Forelimb muscle (tissue), 1 donor: ENCODE measurements at places on chromosomes 7 and 10. TPM values are rescaled to one million over a fixed set of nuclear protein-coding genes. Genes with fewer than 3 reads are reported as not detected.

DNA sequence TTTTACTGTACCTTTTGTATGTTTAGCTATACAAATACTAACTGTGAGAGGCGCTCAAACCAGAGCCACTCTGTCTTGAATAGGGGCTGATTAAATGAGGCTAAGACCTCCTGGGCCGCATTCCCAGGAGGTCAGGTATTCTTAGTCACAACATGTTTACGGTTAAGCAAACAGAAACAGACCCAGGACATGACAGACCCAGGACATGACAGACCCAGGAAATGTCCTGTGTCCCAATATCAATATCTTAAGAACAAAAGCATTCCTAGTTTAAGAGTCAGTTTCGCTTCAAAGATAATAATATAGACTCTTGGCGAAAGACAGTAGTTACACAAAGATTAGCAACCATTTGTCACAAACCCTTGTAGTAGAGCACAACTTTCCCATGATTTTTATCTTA, 304.5 kb downstream of the CCSER2 start:
- no peak for DNase-seq

DNA sequence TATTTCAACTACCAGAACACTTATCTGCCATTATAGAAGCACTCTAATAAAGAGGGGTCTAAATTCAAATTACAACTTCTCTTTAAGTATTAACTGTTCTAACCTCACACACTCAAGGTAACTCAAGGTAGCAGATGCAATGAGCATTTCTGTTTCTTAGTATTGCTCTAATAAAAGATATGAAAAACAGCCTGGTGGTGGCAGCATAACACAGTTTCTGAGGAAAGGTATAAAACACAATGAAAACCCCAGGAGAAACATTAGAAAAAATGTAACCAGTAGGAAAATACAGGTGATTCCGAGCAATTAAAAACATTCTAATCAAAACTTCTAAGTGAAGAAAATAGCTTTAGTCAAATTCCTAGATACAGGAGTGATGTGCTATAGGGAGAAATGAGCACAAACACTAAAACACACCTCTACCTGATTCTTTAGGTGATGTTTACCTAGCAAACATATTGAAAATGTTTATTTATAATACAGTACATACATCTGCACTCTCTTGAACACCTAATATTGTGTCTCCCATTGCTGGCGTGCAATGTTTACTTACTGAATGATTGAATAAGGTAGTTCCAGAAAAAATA, 3.5 kb downstream of the MKRN1 start:
- no peak for DNase-seq

Gene FBXL13
- polyA plus RNA-seq: 0.78 TPM

GRCh38 chr10:132381741-132382140, 15.3 kb upstream of the PWWP2B start:
- DNase-seq: no peak

Gene MYOZ1
- polyA plus RNA-seq: 711 TPM

DNA sequence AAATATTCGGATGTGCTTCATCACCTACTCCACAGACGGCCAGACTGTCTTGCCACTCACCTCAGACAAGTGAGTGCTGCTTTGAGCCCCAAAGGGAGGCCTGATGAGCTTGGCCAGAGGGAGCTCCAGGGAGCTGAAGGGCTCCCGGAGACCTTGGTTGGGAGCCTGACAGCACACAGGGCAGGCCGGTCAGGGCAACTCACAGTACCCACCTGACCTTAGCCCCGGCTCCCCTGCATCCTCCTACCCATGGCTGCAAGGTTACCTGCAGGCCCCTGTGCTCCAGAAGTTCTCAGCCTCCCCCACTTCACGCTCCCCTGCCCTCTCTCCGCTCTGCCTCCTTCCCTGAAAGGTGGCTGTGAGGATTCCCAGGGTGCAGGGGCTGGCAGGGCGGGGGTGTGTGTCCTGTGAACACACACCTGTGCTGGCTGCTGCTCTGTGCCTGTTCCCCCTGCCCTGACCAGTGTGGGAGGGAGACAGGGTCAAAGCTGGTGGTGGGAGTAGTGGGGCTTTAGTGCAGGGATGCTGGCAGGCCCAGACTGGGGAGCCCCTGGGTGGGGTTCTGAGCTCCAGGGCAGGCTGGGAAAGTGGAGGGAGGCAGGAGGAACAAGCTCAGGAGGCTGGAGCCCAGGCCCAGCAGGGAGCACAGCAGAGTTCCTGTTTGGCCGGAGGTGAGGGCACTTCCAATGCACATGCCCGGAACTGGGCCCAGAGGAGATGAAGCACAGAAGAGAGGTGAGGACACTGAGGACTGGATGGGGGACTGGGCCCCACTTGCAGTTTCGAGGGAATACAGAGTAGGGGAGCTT, 7.2 kb downstream of the ANTXRL start:
- DNase-seq: no peak

GRCh38 chr10:97182288-97182990, 3.3 kb downstream of the SLIT1 start:
- DNase-seq: no peak

GRCh38 chr10:133391761-133392518, 2.0 kb upstream of the MTG1 start:
- DNase-seq: no peak

- no peak for DNase-seq
These were observed 74.4 kb upstream of the PAX2 start for GRCh38 chr10:100670828-100671479.

DNA sequence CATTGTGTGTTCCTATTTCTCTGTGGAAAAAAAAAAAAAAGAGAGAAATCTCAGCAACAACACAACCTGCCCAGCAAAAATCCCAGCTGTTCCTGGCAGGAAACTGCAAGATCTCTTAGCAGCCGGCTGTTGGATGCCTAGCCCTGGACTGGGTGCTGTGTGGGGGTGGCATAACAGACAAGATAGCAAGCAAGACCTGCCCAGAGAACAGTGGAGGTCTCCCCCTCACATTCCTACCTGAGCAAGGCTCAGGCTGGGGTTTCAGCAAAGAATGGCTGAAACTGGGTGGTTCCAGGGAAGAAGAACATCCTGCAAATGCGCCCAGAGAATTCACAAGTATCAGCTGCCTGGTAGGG, 248.8 kb upstream of the ZMIZ1 start:
- no peak for DNase-seq

Gene NUP205
- 32.2 TPM for polyA plus RNA-seq

Gene TLL2
- 2.1 TPM for polyA plus RNA-seq

DNA sequence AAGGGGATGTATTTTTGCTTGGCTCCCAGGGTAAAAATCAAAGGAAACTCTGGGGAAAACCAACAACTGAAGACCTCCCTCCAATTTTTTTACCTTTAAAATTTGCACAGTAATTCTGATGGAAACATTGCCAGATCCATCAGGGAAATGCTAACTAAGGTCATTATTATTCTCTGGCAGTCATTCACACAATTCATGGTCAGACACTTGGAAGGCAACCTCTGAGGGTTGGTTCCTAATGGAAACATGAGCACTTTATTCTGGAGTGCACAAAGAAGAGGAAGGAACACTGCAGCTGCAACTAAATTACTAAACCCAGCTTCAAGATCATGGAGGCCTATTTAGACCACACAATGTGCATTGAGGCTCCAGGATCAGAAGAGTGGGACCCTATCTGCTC, 34.2 kb downstream of the SRI start:
- DNase-seq: no peak

DNA sequence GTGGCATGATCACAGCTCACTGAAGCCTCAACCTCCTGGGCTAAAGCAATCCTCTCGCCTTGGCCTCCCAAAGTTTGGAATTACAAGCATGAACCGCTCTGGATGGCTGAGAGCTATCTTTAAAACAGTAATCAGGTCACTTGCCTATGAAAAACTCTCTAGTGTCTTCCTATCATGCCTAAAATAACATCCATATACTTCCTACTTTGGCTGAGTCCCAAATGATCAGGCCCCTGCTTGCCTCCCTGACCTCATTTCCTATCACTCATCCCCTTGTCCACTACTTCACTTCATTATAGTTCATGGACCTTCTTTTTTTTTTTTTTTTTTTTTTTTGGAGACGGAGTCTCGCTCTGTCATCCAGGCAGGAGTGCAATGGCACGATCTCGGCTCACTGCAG, 28.0 kb downstream of the SEPTIN7 start:
- no peak for DNase-seq

DNA sequence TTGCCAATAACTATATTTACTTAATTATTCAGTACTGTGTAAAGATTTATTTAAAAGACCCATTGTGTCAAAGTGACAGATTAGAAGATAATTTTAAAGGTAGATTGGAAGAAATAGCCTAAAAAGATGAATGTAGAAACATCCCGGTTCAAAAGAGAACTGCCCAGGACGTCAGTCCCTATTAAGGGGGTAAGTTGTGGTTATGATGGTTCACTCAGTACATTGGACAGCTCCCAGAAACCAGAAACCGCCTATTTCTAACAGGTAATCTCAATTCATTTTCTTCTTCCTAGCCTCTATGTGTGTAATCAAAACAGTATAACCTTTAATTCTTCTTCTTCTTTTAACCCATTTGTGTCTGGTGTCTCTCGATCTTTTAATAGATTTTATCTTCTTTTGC, 1.5 kb upstream of the FERD3L start:
- no peak for DNase-seq

- DNase-seq: no peak
These were observed 8.3 kb downstream of the XPNPEP1 start for GRCh38 chr10:109914966-109915365.

GRCh38 chr7:144784943-144785342, 50.9 kb downstream of the TPK1 start:
- no peak for DNase-seq

- DNase-seq: peak; percentile 20
These were observed 169.9 kb downstream of the RNF133 start for GRCh38 chr7:122528879-122529481.

DNA sequence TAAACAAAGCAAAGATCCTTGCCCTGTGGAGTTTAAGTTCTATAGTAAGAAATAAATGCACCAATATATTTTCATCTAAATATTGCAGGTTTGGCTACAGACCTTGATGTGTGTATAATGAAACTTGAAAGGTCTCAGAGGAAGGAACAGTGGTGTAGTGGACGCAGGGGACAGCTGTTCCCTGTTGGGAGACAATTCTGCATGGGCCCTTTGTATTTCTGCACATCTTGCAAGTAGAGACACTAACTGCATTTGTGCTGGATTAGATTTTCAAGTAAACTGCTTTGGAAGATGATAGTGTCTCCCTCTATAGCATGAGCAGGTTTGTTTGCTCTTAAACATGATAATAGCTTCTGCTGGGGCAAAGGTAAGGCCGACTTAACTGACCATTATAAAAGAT, 57.5 kb upstream of the FAM133B start:
- DNase-seq: no peak

DNA sequence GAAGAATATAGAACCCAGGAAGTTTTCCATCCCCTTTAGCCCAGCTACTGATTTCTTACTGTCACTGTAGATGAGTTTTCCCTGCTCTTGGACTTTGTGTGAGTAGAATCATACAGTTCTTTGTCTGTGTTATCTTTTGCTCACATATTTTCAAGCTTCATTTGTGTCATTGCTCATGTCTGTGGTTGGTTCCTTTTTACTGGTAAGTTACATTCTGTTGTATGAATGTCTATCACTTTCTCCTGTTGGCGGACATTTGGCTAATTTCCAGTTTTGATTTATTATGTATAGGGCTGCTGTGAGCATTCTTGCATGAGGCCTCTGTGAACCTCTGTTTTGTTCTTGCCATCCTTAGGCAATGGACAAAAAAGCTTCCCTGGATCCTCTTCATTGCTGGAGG, 5.3 kb downstream of the GLRX3 start:
- no peak for DNase-seq

- DNase-seq: no peak
These were observed 69.9 kb upstream of the CTBP2 start for GRCh38 chr10:125230251-125230650.

Gene ANKRD26
- polyA plus RNA-seq: 10.4 TPM

DNA sequence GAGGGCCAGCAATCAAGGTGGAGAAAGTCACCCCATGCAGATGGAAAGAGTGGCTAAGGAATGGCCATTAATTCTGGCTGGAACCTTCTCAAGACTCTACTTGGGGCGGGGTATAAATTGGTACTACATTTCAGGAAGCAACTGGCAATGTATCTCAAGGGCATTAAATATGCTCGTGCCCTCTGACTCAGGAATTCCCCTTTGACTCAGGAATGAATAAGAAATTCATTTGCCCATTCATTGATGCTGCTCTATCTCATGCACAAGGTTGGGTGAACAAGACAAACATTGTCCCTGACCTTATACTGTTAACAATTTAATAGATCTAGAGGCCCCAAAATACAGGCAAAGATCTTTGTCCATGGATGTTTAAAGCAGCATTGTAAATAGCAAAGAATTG, 188.1 kb downstream of the MYOF start:
- no peak for DNase-seq

GRCh38 chr7:15546272-15546792, 15.5 kb downstream of the AGMO start:
- DNase-seq: no peak

DNA sequence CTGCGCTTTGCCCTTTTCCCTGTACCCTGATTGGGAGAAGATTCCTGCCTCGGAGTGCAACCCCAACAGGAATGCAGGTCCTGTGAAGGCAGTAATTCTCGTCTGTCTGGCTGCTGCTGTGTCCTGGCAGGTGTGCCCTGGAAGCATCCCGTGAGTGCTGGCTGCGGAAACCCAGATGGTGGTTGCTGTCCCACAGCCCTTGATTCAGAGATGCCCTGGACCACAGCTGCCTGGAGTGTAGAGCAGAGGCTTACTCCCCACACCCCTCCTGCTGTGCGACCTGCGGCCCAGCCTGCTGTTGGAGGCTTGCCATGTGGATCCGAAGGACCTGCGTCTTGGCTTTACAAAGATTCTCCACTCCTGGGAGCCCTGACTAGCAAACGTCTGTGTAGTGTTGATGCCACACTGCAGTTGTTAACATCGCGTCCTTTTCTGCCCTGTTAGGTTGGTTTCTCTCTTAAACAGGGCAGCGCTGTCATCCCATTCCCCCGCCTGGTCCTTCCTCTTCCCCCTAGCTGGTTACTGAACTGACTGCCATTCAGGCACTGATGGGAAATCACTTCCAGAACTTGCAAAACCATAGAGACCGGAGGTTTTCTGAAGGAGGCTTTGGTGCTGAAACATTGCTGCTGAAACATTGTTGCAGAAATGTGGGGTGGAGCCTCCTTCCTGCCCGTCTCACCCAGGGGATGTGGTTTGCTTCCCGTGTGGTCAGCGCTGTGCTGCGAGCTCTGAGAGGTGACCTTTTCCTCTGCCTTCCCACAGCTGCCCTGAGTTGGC, 53.3 kb downstream of the DNAJB6 start:
- no peak for DNase-seq
